WTC11 (cell line): ENCODE measurements at places on chromosomes 7 and 10.

GRCh38 chr7:158777793-158778192, 51.5 kb downstream of the ESYT2 start:
- DNase-seq = no peak

DNA sequence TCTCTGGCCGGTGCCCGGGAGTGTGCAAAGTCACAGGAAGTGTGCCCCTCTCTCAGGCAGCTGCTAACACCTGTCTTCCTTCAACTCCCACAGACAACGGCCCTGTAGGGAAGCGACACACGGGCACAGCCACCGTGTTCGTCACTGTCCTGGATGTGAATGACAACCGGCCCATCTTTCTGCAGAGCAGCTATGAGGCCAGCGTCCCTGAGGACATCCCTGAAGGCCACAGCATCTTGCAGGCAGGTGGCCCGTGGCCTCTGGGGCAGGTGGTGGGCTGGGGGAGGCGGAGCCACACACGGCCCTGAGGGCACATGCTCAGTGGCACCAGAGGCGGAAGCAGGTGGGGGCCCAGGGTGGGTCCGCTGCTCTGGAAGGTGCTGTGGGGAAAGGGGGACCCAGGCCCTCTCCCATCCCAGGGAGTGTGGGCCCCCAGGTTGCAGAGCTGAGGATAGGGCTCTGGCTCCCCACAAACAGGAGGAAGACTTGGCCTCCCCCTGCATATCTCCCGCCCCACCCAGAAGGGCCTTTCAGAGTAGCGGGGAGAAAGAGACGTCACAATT, 6.9 kb downstream of the C10orf105 start:
- DNase-seq = no peak

DNA sequence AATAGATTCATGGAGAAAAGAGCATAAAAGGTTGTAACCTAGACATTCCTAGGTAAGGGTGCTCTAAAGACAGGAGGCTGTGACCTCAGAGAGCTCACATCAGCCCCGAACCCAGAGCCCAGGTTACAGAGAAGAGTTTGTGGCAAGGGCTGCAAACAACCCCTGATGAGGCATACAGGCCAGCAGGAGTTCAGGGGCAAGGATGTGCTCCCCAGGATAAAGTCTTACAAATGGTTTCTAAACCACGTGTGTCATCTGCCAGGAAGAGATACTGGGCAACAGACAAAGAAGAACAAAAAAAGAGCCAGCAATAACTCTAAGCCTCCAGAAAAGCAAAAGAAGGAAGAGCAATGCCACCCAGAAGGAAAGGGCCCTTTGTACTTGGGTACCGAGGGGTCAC, 27.7 kb downstream of the NCAPG2 start:
- no peak for DNase-seq

DNA sequence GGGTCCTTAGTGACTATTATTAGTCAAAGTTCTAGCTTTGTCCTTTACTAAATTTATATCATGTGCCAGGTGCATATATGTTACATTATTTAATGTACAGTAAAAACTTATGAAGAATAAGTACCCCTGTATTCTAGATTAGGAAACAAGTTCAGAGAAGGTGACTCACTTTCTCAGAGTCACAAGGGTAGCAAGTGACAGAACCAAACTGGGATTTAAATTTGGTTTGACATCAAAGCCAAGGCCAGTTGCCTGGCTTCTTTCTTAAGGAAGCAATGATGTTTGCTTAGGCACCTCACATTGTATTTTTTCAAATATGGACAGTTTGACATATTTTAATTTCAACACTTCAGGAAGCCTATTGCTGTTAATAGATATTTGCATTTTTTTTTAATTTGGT, 2.5 kb downstream of the LSM8 start:
- no peak for DNase-seq

DNA sequence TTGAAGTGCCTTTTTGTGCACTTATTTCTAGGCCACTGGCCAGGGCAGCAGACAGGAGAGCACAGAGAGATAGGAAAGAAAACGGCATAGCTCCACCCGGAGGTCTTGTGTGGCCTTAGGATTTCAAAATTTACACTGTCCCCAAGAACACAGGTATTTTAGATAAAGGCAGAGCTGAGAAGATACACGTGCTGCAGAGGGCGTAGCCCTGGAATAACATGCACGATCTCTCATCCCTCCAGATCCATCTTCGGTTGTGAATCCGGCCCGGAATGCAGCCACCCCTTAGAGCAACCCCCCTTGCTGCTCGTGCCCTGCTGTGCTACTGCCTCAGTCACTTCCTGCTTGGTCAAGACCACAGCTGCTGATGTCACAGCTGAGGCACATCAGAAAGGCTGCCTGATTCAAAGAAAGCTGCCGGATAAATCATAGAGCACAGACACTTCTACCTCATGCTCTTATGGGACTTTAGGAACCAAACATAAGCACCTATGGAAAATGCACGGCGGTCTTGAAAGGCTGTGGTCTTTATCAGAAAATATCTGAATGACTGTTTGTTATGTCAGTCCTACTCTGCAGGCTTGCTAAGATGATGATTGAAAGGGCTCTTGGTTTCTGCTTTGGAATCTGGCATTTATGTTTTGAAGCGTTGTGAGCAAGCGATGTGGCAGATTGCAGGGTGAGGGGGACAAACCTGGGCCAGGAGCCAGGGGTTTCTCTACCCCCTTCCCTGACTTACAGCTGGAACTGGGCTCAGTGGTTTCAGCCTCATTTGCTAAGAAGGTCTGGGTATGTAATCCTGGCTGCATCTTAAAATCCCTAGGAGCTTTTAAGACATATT, 152.0 kb downstream of the SVIL start:
- peak; percentile 53 for DNase-seq

- DNase-seq = no peak
Measured at GRCh38 chr10:12503311-12503710, 154.0 kb downstream of the CAMK1D start.

DNA sequence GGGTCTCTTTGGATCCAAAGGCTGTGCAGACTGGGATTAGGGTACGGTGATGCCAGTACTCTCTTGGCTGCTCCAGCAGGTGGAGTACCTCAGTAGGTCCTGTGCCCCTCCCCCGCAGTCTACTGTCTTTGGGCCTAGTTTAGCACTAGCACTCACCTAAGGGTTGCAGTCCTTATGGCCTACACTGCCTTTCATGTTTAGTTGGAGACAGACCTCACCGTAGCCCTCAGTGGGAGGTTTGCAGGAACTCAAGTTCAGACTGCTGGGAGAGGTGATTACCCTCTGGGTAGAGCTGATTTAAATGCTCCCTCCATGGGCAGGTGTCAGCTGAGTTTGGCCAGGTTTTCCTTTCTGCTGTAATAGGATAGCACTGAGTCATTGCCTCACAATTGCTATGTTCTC, 210.8 kb upstream of the TMEM196 start:
- DNase-seq = peak; percentile 50

- DNase-seq = no peak
Measured at GRCh38 chr10:58435297-58435985, 50.2 kb downstream of the TFAM start.

GRCh38 chr10:68154211-68154497, 44.9 kb downstream of the MYPN start:
- DNase-seq = no peak

- peak; percentile 27 for DNase-seq
Measured at GRCh38 chr10:101292194-101293006, 61.6 kb upstream of the BTRC start.

DNA sequence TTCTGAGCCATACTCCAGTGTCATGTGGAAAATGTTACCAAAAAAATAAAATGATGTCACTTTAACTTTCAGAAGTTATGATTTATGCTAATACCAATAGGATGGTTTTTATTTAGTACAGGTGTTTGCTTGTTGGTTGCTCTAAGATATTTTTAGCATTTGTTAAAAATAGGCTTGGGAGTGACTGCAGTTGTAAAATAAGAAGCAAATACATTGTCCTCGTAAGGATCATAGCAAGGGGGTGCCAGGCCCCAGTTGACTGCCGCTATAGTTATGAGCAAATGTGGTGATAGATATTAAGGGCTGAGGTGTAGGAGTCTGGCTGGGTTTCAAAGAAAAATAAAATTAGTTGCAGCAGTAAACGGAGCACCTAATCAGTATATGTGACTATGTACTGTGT, 354.4 kb upstream of the BMPER start:
- DNase-seq = no peak

- no peak for DNase-seq
Measured at GRCh38 chr10:11782793-11783557, 40.2 kb upstream of the PROSER2 start.

DNA sequence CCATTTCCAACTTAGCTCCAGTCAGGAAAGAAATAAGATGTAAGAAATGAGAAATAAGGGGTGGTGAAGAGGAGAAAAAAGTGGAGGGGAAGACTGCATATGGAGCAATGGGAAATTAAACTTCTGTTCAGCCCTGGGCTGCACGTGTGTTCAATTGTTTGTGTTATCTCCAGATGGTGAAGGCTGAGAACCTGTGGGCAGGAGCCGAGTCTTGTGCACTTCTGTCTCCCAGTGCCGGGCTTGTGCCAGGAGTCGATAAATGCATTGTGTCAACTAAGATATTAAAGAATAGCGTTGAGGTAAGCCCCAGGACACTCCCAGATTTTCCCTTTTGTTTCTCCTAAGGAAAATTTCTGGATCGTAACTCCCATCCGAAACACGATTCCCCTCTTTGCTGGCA, 98.2 kb downstream of the PRLHR start:
- DNase-seq = no peak

GRCh38 chr10:45091968-45092367, 91.2 kb downstream of the ZNF22 start:
- no peak for DNase-seq

GRCh38 chr10:8617792-8618191, 563.3 kb downstream of the GATA3 start:
- DNase-seq = no peak

DNA sequence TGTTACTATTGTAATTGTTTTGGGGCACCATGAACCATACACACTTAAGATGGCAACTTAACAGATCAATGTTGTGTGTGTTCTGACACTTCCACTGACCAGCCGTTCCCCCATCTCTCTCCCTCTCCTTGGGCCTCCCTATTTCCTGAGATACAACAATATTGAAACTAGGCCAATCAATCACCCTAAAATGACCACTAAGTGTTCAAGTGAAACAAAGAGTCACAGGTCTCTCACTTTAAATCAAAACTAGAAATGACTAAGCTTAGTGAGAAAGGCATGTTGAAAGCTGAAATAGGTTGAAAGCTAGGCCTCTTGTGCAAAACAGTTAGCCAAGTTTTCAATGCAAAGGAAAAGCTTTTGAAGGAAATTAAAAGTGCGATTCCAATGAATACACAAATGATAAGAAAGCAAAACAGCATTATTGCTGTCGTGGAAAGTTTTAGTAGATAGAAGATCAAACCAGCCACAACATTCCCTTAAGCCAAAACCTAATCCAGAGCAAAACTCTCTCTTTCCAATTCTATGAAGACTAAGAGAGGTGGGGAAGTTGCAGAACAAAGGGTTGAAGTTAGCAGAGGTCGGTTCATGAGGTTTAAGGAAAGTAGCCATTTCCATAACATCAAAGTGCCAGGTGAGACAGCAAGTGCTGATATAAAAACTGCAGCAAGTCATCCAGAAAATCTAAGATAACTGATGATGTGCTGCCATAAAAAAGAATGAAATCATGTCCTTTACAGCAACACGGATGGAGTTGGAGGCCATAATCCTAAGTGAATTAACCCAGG, 90.6 kb downstream of the MTPN start:
- no peak for DNase-seq

DNA sequence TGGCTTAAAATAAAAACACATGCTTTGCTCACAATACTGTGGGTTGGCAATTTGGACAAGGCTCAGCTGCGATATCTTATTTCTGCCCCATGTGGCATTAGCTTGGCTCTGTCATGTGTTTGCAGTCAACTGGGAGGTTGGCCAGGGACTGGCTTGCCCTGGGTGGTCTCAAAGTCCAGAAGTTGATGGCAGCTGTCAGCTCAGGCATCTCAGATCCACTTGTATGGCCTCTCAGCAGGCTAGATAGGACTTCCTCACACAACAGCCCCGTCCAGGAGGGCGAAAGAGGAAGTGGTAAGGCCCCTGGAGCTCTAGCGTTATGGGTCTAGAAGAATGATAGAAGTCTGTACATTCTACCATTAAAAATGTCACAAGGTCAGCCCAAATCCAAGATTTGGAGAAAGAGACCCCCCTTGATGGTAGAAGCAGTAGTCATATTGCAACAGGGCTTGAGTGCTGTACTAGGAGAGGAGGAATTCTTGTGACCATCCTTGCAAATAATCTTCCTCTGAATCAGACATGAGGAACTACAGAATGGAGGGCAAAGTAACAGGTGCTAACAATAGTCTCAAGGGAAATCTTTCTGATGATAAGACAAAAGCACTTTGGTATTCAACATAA, 166.2 kb downstream of the FAM107B start:
- no peak for DNase-seq

DNA sequence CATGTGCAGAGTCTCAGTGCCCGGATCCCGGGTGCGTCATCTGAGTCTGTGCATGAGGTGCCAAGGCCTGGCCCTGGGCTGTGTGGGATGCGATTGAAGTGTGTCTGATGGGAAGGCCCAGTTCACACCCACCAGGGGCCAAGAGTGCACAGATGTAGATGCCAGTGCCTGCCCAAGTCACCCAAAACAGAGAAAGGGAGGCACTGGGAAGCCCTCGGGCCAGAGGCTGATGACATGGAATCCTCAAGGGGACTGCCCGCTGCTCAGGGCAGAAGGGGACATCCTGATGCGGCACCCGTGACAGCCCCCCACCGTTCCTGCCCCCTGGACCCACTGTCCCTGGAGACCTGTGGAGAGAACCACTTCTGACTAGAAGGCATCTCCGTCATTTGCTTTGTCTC, 72.2 kb upstream of the ZNF479 start:
- DNase-seq = no peak

- no peak for DNase-seq
Measured at GRCh38 chr7:99562832-99563231, 4.4 kb downstream of the ZNF655 start.

GRCh38 chr10:42937649-42938180, 139.2 kb upstream of the RET start:
- no peak for DNase-seq

DNA sequence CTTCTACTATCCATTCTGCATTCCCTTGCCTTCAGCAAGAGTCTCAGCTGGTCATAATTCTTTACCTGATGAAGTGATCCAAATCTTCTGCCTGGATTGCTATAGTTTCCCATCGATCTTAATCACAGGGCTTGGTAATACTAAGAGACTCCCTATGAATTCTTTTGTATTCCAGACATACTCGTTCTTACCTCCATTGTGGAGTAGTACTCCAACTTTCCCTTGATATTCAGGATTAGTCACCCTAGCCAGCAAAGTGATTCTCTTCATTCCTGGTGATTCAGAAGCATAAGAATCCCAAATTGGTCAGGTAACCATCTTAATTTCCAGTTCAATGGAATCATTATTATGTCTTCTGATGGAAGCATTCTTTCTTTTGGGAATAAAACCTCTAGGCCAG, 96.7 kb downstream of the TWIST1 start:
- no peak for DNase-seq

DNA sequence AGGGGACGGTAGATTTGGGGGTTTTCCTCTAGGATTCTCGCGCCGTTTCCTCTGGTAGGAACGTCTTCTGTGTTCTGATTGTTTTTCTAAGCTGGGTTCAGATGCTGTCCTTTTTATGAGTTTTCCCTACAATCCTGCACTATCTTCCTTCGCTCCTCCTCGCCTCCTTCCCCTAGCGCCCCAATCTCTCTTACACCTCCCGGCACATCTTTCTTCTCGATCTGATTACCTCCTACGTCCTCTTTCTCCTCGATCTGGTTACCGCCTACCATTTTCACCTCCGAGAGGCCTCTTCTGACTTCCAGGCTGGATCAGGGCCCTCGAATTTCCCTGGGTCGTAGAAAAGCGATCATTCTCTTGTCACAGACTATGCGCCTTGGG, 413 bp downstream of the BUD31 start:
- no peak for DNase-seq

- DNase-seq = no peak
Measured at GRCh38 chr7:19964246-19964645, 190.8 kb upstream of the TMEM196 start.
